ENCODE measurements at places on chromosomes 6 and 20. TPM values are rescaled to one million over a fixed set of nuclear protein-coding genes. Genes with fewer than 3 reads are reported as not detected.
A peak's percentile ranks its signal among the peaks of the same experiment; 100 is the strongest.

DNA sequence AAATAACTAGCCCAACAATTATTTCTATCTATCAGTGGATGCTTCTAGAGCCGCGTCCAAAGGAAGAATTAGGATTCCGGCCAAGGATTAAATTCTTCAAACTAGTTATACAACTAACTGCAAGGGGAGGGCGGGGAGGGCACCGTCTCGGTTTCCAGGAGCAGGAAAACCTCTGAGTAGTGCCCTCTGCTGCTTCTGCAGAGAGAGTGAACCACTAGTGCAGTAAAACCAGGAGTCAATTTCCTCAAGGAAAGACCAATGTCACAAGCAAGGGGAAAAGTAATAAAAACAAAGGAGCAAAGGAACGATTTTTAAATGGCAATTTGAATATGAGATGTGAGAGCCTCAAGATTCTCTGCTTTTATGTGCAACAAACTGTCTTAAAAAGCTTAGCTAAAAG, 16.5 kb upstream of the UBE2J1 start:
- no peak for DNase-seq

DNA sequence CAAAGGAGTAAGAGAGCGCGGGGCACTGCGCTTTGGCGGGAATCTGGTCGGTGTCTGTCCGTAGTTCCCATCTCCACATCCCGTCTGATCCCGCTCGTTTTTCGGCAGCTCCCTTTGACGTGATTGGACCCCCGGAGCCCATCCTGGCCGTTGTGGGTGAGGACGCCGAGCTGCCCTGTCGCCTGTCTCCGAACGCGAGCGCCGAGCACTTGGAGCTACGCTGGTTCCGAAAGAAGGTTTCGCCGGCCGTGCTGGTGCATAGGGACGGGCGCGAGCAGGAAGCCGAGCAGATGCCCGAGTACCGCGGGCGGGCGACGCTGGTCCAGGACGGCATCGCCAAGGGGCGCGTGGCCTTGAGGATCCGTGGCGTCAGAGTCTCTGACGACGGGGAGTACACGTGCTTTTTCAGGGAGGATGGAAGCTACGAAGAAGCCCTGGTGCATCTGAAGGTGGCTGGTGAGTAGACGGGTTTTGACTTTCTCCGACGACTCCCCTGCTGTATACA, 1.4 kb downstream of the BTN1A1 start:
- peak; percentile 32 for DNase-seq

The RGS17 gene
- total RNA-seq, result not detected

DNA sequence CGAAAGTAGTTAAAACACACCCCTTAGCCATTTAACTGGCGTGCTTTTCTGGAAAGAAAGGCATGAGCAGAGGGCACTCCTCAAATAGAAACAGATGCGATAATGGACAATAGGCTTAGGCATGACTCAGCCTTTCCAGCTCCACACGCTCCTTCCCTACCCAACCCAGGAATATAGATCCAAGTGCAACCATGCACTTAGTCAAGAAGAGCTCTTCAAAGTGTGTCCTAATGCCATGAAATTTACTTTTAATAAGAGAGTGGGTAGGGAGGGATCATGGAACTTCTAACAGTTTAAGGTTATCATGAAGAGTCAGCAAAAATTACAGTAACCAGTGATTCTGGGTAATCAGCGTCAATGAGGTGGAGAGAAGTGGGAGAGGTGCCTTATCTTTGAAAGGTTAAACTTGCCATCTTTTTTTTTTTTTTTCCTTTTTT, 2.4 kb upstream of the EFHC1 start:
- DNase-seq, result no peak

The VSTM2L gene
- 0.33 TPM for total RNA-seq

The HLA-A gene
- total RNA-seq, result 1,756 TPM

DNA sequence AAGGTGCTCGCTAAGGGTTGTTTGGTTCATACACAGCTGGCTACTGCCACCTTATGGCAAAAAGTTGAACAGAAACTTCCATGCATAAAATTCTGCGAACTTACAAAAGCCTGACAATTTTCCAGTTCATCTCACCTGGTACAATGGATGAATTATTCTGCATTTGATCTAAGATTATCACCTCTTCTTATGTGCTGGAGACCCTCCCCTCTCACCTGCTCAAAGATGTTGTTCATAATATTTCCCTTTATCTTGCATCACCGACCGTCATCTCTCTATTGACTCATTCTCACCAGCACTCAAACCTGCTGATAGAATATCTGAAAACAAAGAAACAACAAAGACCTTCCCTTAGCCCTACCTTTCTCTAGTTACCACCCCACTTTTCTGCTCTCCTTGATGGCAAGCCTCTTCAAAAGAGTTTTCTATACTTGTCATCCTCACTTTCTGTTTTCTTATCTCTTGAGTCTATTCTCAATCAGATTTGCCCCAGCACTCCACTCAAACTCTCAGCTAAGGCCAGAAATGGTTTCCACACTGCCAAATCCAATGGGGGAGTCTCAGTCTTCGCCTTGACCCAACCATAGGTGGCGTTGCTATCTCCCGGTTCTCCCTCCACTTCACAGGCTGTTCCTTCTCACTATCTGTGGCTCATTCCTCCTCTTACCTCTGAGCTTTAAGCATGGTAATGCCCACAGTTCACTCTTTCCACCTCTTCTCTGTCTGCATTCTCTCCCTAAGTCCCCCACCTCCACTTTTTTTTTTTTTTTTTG, 25.8 kb downstream of the SNRNP48 start:
- peak; percentile 12 for DNase-seq

DNA sequence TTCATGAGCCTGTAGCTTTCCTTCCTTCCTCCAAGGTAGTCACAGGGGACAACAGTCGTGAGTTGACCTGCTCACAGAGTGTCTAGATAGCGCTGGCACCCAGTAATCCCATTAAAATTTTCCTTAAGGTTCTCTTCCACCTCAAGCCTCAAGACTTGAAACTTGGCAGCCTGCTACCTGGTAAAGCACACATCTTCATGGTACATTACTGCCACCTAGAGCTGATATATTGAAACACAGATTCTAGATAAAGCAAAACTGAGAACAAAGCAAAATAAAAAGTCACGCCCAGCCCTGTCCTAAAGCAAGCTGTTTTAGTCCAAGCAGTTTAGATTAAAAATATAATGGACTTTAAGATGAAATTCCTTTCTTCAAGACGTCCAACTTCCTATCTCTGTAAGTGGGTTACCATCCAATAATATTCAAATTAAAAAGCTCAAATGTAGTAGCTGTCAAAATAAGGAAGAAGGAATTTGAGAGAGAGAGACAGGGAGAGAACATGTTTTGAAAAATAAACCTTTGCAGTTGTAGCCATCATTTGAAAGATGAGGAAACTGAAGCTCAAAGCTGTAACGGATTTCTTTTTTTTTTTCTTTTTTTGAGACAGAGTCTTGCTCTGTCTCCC, 50.7 kb upstream of the CD83 start:
- DNase-seq, result no peak

DNA sequence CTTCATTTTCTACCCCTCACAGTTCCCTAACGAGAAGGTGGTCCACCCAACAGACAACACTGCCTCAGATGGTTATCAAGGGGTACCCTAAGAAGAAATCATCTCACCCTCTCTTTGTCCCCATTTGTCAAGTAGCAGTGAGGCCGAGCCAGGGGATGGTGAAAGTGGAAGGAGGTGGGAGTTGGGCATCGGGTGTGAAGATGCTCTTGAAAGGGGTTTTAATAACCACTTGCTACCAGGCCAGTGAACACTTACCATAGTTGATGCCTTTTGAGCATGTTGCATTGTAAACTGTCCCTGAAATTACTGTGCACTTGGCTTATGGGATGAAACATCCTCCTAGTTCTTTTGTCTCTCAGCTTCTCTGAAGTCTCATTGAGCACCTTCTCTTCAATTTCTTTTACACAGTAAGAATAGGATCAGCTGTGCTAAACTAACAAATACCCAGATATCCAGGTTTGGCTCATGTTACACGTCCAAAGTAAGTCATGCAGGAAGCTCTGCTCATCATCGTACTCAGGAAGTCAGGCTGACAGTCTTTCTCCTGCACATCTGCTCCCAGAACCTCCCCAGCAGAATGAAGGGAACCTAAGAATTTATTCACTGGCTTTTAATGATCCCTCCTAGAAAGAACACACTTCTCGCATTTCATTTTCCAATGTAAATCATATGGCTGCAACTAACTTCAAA, 13.3 kb downstream of the HLA-DPB1 start:
- DNase-seq, result no peak

DNA sequence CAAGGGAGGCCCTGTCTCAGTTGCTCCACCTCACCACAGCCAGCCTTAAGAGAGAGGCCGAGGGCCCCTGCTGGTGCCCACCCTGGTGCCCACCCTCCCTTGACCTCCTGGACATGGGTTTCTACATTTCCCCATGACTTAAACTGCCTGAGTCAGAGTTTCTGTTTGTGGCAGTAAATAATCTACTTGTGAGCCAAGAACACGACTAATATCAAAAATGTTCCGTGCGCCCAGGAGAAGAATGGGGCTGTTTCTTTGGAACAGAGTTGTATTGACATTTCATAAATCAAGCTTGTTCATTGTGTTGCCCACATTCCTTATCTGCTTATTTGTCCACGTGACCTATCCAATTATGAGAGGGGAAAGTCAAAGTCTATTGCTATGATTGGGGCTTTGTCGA, 143.5 kb downstream of the ANKRD60 start:
- DNase-seq, result no peak

DNA sequence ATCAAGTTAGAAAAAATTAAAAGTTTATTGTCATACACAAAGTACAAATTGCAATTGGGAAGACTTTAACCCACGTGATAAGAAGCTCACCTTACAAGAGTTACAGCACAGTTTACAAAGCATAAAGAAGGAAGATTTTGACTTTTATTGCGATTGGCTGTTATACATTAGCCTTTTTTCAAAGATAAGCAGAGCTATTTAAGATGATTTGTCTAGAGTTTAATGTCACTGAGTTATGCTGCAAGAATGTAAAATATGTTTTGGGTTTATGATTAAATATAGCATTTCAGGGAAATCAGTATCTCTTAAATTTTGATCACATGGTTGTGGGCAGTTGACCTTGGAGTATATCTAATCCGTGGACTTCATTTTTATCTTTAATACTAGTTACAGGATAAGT, 664.2 kb upstream of the PTCHD4 start:
- no peak for DNase-seq

All from activated T-cell treated with anti-CD3 and anti-CD28 coated beads, Interleukin-2, amount 50 U/mL, for 4 hours (primary cell).